Activated CD4-positive, alpha-beta T cell treated with anti-CD3 and anti-CD28 coated beads for 36 hours (primary cell): ENCODE measurements at places on chromosomes 6 and 20.

GRCh38 chr6:55868771-55869479 lies 6.5 kb downstream of the BMP5 start:
- DNase-seq: peak; percentile 61

GRCh38 chr6:125232466-125232865 lies 69.3 kb downstream of the HDDC2 start:
- no peak for DNase-seq

DNA sequence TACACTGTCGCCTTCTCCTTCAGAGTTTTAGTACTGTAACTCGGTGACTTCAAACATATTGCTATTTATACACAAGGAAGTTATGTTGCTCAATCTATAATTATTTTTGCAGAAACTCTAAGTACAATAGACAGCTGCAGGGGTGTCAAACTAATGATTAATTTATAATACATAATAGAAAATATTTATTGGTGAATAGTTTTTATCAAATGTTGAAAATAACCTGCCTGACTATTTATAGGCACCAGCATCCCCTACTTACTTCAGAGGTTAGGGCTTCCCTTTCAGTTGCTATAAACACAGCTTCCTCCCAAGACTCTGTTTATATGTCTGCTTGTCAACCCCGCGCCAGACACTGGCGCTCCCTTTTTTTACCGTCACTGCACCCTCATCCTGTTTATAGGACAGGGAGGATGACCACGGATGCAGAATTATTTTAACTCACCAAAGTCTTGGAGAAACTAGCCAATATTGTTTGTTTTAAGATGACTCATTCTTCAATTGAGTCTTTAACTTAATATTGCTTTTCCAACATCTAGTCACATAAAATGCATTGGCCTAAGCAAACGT lies 225.0 kb downstream of the ALDH8A1 start:
- DNase-seq: no peak

DNA sequence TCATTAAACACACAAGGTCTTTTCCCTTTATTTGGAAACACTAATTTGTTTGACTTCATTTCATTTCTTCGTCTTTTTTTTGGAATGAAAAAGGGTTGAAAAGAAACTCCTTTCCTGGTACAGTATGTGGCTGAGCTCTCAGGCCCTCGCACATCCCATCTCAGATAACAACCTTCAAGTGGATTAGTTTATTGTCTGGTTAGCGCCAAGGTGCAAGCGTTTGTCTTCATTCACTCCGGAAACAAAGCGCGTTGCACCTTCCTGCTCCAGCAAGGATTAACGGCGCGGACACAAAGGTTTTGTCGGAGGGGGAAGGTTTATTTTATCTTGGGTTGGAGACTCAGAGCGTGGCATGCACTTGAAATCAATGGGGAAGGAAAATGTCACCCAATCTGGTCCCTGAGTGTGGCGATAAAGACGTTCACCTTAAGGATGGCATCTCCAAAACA lies 5.3 kb upstream of the NKX2-2 start:
- DNase-seq: no peak

GRCh38 chr6:54267798-54268197 lies 40.4 kb upstream of the TINAG start:
- DNase-seq: no peak

- no peak for DNase-seq
Measured at GRCh38 chr6:127053032-127053874, 65.2 kb upstream of the RSPO3 start.

DNA sequence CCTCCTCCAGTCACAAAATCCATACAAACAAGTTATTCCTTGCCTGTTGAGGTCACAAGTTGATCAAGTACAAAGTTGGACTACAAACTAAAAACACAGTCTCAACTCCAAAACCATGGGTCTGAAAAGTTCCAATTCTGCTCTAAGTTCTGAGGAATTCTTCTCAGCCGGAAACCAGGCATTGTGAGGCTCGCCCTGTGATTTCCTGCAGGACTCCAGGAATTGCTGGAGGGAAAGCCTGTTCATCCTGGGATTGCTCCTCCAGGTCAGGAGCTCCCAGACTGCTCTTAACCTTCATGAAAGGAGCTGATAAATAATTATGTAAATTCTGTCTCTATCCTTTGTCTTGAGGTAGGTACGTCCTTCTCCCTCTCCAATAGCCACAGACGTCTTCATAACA lies 8.5 kb downstream of the TRAM2 start:
- DNase-seq: no peak

GRCh38 chr6:4017834-4018170 lies 61.1 kb downstream of the FAM217A start:
- DNase-seq: no peak

DNA sequence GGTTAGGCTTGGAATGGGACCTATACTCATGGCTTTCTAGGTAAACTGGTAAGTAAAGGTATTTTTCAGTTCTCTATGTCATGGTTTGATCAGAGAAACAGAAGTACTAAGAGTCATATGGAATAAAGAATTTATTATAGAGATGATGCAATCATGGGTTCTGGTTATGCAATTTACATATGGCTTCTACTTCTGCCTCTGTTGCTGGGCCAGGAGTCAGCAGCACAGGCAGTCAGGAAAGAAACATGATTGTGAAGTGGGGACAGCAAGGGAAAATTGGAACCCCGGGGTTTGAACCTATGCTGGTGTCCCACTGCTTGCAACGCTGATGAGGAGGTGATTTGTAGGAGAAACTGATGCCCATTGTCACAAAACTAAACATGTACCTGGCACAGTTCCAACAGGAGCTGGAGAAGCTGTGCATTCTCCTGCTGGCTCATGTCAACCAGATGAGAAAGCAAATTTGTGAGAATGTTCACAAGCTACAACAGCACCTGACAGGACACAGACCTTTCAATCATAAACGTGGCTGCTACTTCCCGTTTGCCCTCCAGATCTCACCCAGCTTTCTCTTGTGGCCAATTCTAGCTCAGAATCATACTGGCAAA lies 887.1 kb downstream of the TFAP2A start:
- DNase-seq: no peak

DNA sequence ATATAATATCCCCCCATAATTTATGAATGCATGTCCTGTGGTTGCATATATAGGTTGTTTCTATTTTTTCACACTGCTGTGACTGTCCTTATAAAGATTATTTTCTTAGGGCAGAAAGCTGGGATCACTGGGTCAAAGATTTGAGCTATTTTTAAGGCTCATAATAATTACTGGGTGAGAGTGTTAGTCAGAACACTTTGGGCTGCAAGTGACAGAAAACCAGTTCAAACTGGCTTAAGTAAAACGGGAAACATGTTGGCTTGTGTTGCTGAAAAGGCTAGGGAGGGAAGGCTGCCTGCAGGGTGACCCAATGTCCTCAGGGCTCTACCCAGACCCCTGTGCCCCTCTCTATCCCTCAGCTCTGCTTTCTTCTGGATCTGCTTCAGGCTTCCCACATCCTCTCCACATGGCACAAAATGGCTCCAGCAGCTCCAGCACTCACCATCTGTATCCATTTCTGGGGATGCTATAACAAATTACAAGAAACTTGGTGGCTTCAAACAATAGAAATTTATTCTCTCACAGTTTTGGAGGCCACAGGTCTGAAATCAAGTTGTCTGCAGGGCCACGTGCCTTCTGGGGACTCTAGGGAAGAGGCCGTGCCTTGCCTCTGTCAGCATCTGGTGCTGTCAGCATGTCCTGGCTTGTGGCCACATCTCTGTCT lies 33.1 kb upstream of the MLN start:
- no peak for DNase-seq

GRCh38 chr6:21937466-21937865 lies 343.9 kb downstream of the SOX4 start:
- DNase-seq: no peak

GRCh38 chr20:19918965-19919329 lies 98.2 kb upstream of the NAA20 start:
- no peak for DNase-seq

- DNase-seq: no peak
Measured at GRCh38 chr6:166768761-166769160, 141.7 kb upstream of the RPS6KA2 start.
